RWPE2 (cell line): ENCODE measurements at places on chromosomes 2 and 18.

DNA sequence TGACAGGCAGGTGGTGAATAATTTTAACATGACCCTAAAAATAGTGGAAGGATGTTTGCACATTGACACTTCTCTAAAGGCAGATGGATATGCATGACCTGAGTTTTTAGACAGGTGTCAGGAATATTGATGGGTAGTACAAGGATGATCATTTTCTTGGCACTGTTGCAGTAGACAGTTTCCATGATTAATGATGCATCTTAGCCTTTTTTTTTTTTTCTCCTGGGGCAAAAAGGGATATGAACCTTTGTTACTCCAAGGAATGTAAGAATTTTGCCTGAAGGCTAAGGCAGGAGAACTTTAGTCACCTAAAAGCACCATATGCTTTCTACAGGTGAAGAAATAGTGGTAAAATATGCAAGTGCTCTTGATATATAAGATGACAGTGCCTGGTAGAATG is 136.3 kb upstream of the CAVIN2 start:
- no peak for DNase-seq
- no peak overlapping the region for H3K4me3 ChIP-seq
- peak overlapping the region; percentile 11 for H3K27ac ChIP-seq
- H3K27me3 ChIP-seq, result no peaks in the 10 kb centered on the region
- H3K4me1 ChIP-seq, result no peaks in the 10 kb centered on the region
- no peaks in the 10 kb centered on the region for H3K36me3 ChIP-seq

DNA sequence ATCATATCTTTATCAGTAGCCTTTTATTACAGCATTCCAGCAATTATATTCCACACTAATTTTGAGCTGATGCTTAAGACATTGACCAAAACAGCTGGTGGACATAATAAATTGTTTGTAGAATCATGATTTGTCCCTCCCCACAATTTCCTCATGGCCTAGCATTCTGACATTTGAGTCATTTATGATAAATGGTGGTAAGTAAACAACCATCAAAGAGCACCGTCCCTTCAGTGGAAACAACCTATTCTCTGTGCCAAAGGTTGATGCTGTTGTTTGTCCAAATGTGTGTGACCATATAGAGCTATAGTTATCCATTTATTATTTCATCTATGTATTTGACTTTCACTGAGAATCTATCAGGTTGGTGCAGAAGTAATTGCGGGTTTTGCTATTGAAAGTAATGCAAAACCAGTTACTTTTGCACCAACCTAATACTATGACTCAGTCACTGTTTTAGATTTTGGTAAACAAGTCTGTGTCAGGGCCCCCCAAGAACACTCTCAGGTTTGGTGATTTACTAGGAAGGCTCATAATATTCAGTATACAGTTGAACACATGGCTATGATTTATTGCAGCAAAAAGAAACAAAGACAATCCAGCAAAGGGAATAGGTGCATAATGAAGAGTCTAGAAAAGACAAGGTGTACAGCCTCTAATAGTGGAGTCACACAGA is 608.7 kb upstream of the REG3G start:
- no peak overlapping the region for H3K4me3 ChIP-seq
- H3K36me3 ChIP-seq, result no peaks in the 10 kb centered on the region
- no peak for DNase-seq
- H3K27ac ChIP-seq, result no peak overlapping the region
- no peaks in the 10 kb centered on the region for H3K27me3 ChIP-seq
- H3K4me1 ChIP-seq, result no peaks in the 10 kb centered on the region

GRCh38 chr2:52107124-52107523 is 1075.2 kb upstream of the NRXN1 start:
- no peak overlapping the region for H3K27ac ChIP-seq
- H3K36me3 ChIP-seq, result no peaks in the 10 kb centered on the region
- DNase-seq, result no peak

DNA sequence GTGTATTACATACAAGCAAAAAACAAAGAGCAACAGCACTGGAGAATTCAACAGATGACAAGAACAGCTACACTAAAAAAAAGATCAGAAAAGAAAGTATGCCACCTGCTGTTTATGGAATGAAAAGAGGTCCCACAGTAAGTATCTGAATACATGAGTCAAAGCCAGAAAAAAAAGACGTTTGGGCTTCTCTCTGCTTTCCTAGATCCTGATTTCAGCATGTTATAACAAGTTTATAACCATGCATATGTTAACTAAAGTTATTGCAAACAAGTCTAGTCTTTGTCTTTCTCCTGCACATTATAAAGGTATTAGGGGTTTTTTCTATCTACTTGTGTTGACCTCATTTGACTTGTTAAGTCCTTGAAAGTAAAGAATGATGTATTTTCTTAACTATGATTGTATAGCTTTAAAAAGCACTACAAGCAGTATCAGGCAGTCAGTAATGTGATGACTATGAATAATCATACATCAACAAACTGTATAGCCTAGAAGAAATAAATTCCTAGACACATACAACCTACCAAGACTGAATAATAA is 108.5 kb upstream of the COL5A2 start:
- H3K27me3 ChIP-seq, result no peaks in the 10 kb centered on the region
- H3K27ac ChIP-seq, result peak overlapping the region; percentile 85
- no peaks in the 10 kb centered on the region for H3K36me3 ChIP-seq

- H3K36me3 ChIP-seq, result no peaks in the 10 kb centered on the region
- no peak overlapping the region for H3K4me3 ChIP-seq
- H3K27ac ChIP-seq, result no peak overlapping the region
- no peaks in the 10 kb centered on the region for H3K27me3 ChIP-seq
Measured at GRCh38 chr18:80183273-80184050, 63.9 kb downstream of the PARD6G start.

GRCh38 chr2:134039912-134040581 is 213.8 kb upstream of the MGAT5 start:
- H3K4me1 ChIP-seq, result no peaks in the 10 kb centered on the region
- no peak overlapping the region for H3K27ac ChIP-seq
- no peaks in the 10 kb centered on the region for H3K36me3 ChIP-seq
- no peak overlapping the region for H3K4me3 ChIP-seq

DNA sequence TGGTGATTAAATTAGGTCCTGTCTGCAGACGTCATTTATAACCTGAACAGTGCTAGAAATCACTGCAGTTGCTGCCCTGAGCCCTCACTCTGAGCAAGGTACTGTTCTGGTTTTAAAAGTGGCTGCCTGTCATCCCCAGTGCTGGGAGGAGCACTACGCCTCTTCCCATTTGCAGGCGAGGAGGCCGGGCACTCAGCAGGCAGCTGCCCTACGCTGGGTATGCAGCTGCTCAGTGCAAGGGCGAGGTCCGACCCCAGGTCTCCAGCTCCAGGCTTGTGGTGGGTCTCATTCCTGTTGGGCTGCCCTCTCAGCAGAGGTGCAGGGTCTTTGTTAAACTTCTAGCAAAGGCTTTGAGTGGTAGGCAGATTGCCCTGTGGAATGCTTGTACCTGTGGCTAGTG is 15.7 kb downstream of the CNDP2 start:
- H3K36me3 ChIP-seq, result peaks cover 83% of the 10 kb centered on the region
- DNase-seq, result no peak
- no peaks in the 10 kb centered on the region for H3K4me1 ChIP-seq

GRCh38 chr2:171763602-171764001 is 76.3 kb downstream of the DYNC1I2 start:
- peaks cover 13% of the 10 kb centered on the region for H3K36me3 ChIP-seq
- peaks cover 13% of the 10 kb centered on the region for H3K4me1 ChIP-seq
- H3K27ac ChIP-seq, result peak overlapping the region; percentile 53
- no peak for DNase-seq
- no peak overlapping the region for H3K4me3 ChIP-seq

DNA sequence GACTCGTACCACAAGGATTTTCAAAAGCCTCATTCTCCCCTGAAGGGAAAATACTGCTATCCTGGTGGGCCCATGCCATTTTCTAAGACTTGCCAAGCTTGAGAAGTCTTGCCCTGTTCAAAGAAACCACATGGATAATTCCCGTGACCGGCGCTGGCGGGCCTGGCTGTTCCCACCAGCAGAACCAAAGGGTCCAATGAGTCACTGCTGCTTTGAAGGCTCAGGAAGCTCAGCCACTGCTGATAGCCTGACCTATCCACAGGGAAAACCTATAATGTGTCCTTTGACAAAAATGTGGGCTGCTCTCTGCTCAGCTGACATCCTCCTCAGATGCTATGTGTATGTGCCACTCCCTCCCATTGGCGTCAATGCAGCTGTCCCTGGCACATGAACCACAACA is 137.9 kb upstream of the RAB12 start:
- H3K27ac ChIP-seq, result no peak overlapping the region
- no peak overlapping the region for H3K4me3 ChIP-seq
- H3K36me3 ChIP-seq, result no peaks in the 10 kb centered on the region
- H3K27me3 ChIP-seq, result no peaks in the 10 kb centered on the region
- DNase-seq, result no peak
- no peaks in the 10 kb centered on the region for H3K4me1 ChIP-seq

- peaks cover 15% of the 10 kb centered on the region for H3K4me1 ChIP-seq
- peak overlapping the region; percentile 52 for H3K27ac ChIP-seq
- DNase-seq, result no peak
- H3K4me3 ChIP-seq, result no peak overlapping the region
- no peaks in the 10 kb centered on the region for H3K36me3 ChIP-seq
- no peaks in the 10 kb centered on the region for H3K27me3 ChIP-seq
Measured at GRCh38 chr2:145059343-145059742, 539.4 kb upstream of the ZEB2 start.

GRCh38 chr2:234836271-234836670 is 115.5 kb upstream of the SH3BP4 start:
- no peak overlapping the region for H3K4me3 ChIP-seq
- peaks cover 10% of the 10 kb centered on the region for H3K4me1 ChIP-seq
- H3K27me3 ChIP-seq, result no peaks in the 10 kb centered on the region
- DNase-seq, result no peak

GRCh38 chr18:11368020-11368419 is 218.7 kb upstream of the PIEZO2 start:
- H3K27ac ChIP-seq, result no peak overlapping the region
- H3K4me1 ChIP-seq, result no peaks in the 10 kb centered on the region
- H3K36me3 ChIP-seq, result no peaks in the 10 kb centered on the region
- peaks cover 3% of the 10 kb centered on the region for H3K27me3 ChIP-seq
- no peak overlapping the region for H3K4me3 ChIP-seq

DNA sequence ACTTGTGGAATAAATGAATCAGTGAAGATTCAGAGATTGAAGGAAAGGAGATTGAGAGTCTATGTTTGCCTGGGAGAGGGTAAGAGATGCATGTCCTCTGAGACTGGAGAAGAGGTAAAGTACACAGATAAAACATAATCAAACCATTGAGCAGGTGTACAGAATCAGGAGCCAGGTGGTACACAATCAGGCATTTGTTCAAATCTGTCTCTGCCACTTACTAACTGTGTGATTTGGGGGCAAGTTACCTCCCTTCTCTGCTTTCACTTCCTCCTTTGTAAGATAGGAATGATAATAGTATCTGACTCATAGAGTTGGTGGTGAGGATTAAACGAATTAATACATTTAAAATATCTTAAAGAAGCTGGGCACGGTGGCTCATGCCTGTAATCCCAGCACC is 94.0 kb downstream of the CDK15 start:
- no peak for DNase-seq
- no peaks in the 10 kb centered on the region for H3K4me1 ChIP-seq
- no peak overlapping the region for H3K4me3 ChIP-seq
- H3K27me3 ChIP-seq, result no peaks in the 10 kb centered on the region

DNA sequence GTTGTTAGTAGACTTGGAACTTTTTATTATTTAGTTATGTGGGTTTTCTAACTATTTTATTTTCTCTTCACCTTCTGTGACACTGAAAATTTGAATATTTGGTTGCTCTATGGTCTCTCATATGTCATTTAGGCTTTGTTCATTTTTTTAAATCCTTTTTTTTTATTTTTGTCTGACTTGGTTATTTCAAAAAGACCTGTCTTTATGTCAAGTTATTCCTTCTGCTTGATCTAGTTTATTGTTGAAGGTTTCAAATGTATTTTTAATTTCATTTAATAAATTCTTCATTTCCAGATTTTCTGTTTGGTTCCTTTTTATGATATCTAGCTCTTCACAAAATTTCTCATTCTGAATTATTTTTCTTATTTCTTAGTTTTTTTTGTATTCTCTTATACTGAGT is 160.6 kb upstream of the ATP5MC3 start:
- no peak overlapping the region for H3K27ac ChIP-seq
- H3K27me3 ChIP-seq, result peaks cover 2% of the 10 kb centered on the region
- DNase-seq, result no peak
- no peak overlapping the region for H3K4me3 ChIP-seq

GRCh38 chr2:12205086-12205485 is 458.7 kb downstream of the LPIN1 start:
- DNase-seq, result no peak
- H3K27me3 ChIP-seq, result no peaks in the 10 kb centered on the region

GRCh38 chr2:26344581-26345282 is 1.2 kb upstream of the SELENOI start:
- no peak for DNase-seq
- peaks cover 20% of the 10 kb centered on the region for H3K4me1 ChIP-seq
- peak overlapping the region; percentile 76 for H3K27ac ChIP-seq
- no peaks in the 10 kb centered on the region for H3K27me3 ChIP-seq

- H3K27me3 ChIP-seq, result no peaks in the 10 kb centered on the region
- no peaks in the 10 kb centered on the region for H3K36me3 ChIP-seq
- H3K4me1 ChIP-seq, result no peaks in the 10 kb centered on the region
Measured at GRCh38 chr18:13178976-13179375, 39.6 kb upstream of the LDLRAD4 start.

DNA sequence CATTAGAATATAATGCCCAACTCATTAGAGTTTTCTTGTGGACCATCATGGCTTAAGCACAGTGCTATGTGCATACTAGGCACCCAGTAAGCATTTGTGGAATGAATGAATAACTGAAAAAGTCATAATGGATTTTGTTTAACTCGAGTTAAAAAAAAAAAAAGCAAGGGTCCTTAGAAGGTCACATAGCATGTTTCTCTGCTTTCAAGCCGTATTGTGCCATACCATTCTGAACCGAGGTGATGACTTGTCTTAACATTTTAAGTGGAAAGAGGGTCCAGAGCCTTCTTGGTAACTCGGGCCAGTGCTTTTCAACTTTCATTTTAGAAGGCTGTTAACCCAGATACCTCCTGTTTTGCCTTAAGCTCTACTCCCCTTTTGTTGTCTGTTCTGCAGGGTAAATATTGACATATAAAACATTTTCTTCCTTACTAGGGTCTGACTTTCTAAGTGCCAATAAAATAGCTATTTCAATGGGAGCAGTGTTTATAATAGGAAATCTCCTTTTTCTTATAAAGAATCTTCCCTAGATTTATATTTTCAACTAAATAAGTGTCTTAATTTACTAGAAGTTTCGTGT is 787 bp upstream of the ADGRF3 start:
- no peaks in the 10 kb centered on the region for H3K27me3 ChIP-seq
- peak overlapping the region; percentile 68 for H3K4me3 ChIP-seq
- peaks cover 10% of the 10 kb centered on the region; the same call in 1 of the 2 replicates for H3K36me3 ChIP-seq
- peak overlapping the region; percentile 76 for H3K27ac ChIP-seq
- no peak for DNase-seq

DNA sequence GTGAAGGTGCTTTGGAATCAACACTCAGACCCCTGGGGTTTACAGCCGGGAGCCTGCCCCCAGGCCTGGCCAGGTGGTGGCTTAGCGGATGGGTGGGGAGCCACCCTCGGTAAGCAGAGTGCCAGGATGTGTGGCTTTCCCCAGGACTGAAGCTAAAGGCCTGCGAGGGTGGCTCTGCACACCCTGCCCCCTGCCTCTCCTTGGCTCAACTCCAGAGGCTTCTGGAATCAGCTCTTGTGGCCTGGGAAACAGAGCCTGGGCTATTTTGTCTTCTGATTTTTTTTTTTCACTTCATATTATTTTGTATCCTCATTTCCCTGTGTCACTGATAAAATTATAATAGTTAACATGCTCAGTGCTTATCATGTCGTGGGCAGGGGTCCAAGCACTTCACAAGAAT is 79.8 kb downstream of the RHOB start:
- H3K27me3 ChIP-seq, result no peaks in the 10 kb centered on the region
- H3K27ac ChIP-seq, result no peak overlapping the region
- peaks cover 10% of the 10 kb centered on the region for H3K4me1 ChIP-seq
- DNase-seq, result no peak
